ENCODE measurements at places on chromosomes 2 and 18.

DNA sequence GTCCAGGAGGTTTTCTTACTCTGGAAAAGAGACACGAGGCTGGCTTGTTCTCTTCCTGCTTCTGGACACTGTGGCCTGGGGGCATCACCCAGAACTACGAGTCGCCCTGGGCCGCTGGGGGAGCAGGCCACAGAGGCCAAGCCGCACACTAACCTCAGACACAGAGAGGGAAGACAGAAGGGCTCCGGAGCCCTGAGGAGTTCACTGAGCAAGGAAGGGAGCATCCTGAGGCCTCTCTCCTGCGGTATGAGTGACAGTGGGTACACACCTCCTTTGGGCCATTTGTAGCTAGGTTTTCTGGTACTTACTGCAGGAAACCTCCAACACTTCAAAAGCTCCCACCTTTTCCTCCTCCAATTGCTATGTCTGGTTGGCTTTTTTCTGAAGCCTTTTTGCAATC, 494.1 kb downstream of the DLGAP1 start:
- no peak for DNase-seq

DNA sequence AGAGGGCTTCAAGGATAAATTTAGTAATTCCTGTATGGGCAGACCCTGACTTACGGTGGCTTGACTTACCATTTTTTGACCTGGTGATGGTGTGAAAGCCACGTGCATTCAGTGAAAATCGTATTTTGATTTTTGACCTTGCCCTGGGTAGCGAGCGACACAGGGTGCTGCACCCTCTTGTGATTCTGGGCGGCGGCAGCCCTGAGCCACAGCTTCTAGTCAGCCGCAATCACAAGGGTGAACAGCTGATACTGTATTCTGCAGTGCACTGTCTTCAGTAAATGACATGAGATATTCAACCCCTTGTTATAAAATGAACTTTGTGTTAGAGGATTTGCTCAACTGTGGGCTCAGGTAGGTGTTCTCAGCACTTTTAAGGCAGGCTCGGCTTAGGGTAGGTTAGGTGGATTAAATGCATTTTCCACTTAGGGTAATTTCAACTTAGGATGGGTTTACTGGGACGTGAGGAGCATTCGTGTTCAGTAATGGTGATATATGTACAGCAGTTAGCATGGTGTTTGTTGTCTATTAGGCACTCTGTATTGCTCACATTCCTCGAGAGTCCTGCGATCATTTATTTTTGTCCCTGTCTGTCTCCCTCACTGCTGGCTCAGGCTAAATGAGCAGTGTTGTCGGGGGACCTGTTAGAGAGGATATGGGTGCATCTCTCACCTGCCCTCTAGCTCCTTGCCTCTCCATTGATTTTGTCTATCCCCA, 109.9 kb downstream of the CEP192 start:
- no peak for DNase-seq

DNA sequence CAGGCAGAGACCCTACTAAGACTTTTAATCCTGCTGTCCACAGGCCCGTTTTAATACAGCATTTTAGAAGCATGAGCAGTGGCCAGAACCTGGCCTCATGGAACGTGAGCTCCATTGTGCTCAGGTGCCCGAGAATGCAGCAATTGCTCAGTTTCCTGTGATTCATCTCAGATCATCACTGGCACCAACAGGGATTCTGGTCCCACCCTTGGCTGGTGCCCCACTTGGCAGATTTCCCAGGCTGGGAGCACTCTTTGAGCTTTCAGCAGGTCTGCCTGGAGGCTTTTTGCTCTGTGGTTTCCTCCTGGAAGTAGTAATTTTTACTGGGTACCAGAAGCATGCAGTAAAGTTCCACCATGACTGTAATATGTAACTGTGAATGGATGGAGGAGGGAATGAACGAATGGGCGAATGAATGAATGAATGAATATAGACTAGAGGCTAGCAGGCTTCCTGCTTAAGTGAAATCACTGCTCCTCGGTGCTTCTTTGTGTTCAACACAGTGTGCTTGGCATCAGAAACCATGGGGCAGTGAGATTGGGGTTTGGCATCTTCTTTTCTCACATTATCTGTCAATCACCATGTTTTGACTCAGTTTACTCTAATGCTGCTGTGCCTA, 312.9 kb downstream of the PRKCE start:
- peak; percentile 67 for DNase-seq

- DNase-seq, result peak; percentile 6
Observed at GRCh38 chr2:159903443-159904126, 105.6 kb upstream of the CD302 start.

- DNase-seq, result no peak
Observed at GRCh38 chr2:205245001-205245400, 437.3 kb upstream of the NRP2 start.

DNA sequence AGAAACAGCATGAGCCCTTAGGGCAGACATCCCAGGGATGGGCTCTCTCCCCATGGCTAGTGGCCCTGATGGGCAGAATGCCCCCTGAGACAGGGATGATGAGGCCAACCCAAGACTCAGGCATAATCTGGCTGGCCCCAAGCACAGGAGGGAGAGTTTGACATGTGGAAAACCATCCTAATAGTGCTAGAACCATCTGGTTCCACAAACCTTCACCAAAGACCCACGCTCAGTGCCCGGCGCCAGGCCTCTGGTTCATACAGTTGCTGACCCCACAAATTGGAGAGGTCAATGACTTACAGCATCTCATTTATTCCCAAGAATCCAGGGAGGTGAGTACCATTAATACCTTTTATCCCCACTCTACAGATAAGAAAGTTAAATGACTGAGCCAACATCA, 95.5 kb downstream of the TNS1 start:
- no peak for DNase-seq

GRCh38 chr18:34789768-34790344, 79.8 kb downstream of the DTNA start:
- no peak for DNase-seq

DNA sequence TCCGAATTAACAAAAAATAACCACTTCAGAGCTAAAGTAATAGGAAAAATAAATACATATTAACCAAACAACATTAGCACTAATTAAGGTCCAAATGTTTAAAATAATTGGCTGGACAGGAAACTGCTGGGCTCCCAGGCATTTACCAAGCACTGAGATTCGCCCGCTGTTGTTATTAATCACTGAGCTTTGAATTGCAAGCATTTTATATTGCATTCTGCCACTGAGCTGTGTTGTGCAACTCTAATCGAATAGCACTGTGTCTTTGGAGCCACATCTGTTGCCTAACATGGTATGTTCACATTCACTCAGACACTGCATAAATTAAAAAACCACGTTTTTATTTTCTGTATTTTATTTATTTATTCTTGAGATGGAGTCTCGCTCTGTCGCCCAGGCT, 88.9 kb downstream of the SOWAHC start:
- no peak for DNase-seq

DNA sequence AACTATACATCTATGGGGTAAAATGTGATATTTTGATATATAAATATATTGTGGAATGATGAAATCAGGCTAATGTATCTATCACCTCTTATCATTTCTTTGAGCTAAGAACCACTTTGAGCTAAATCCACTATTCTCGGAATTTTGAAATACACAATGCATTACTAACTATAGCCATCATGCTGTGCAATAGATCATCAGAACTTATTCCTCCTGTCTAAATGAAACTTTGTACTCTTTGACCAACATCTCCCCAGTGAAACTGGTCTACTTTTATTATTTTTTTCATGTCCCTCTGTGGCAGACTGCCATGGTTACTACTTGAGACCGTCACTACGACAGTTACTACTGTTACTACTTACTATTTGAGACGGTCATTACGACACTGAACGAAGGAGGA, 11.4 kb downstream of the PECR start:
- no peak for DNase-seq

GRCh38 chr2:179614121-179614520, 247.3 kb downstream of the ZNF385B start:
- DNase-seq, result no peak

GRCh38 chr2:20150110-20150706, 74.7 kb downstream of the SDC1 start:
- DNase-seq, result no peak

GRCh38 chr18:62898359-62898758, 183.0 kb downstream of the PHLPP1 start:
- DNase-seq, result no peak

DNA sequence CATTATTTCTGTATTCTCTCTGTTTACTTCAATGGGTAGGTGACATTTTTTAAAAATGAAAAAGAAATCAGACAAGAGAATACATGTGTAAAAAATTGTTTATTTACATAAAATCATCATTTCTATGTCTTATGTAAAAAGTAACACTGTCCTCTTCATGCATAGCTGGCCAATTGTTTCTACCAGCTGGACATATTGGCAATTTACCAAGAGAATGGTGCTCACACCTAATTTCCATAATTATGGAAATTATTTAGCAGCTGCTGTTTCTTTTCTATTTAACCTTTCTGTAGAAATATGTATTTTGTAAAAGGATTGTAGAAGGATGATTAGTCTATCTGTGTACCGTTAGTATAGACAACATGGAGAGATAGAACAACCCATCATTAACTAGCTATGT, 791.9 kb downstream of the TRIB2 start:
- no peak for DNase-seq

DNA sequence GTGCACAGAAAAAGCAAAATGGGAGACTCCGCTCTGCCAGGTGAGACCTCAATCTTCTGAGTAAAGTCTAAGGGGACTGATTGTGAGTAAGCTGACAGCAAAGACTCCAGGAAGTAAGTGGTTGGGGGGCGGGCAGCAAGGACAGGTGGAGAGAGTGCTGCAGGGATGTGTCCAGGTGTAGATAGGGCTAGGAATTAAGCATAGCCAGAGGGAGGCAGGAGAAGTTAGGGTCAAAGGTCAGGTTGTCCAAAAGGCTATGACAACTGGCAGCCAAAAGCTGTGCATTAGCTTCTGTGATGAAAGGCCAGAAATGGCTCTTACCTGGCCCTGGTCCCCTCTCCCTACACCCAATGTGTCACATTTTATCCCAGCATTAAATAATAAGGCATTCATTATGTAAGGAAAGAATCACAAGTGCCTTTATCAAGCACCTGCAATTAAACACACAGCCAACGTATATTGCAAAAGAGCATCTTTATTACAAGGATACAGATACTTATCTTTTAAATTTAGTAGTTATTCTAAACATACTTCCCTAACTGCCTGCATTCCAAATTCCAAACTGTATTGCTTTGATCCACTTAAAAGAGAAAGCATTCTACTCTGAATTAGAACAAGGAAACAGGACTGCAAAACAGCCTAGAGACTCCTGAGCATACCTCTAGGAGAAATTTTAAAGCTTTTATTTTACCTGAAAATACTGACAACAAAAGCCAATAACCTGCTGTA, 247.9 kb downstream of the IRS1 start:
- no peak for DNase-seq

Measured in tongue (tissue), 3 donors.